ENCODE measurements at places on chromosomes 16 and 17. TPM values are rescaled to one million over a fixed set of nuclear protein-coding genes. Genes with fewer than 3 reads are reported as not detected.
A peak's percentile ranks its signal among the peaks of the same experiment; 100 is the strongest.

GRCh38 chr17:50072925-50073324, 17.0 kb downstream of the ITGA3 start:
- no peak overlapping the region for H3K27ac ChIP-seq
- peaks cover 10% of the 10 kb centered on the region for H3K27me3 ChIP-seq
- no peak for DNase-seq

- H3K27me3 ChIP-seq, result no peaks in the 10 kb centered on the region
- H3K36me3 ChIP-seq, result peaks cover 30% of the 10 kb centered on the region
- no peak overlapping the region for H3K27ac ChIP-seq
- H3K4me3 ChIP-seq, result no peak overlapping the region
These were observed 11.9 kb upstream of the DNASE1 start for GRCh38 chr16:3642397-3643094.

DNA sequence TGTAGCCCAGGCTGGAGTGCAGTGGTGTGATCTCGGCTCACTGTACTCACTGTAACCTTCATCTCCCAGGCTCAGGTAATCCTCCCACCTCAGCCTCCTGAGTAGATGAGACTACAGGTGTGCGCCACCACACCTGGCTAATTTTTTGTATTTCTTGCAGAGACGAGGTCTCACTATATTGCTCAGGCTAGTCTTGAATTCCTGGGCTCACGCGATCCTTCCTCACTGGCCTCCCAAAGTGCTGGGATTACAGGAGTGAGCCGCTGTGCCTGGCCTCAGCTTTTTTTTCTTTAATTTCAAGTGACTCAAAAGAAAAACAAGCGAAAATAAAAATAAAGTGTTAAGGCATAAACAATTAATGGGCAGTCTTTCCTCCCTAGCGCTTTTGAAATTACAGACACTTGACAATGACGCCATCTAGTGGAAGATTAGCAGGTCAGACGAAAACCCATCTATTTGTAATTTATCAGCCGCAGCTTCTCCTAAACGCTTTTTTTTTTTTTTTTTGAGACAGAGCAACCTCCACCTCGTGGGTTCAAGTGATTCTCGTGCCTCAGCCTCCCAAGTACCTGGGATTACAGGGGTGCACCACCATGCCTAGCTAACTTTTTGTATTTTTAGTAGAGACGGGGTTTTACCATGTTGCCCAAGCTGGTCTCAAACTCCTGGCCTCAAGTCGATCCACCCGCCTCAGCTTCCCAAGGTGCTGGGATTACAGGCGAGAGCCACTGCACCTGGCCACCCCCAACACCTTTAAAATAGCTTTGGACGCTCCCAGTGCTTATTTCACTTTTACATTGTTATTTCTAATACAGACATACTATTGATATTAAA, 28.1 kb upstream of the PECAM1 start:
- H3K27ac ChIP-seq, result no peak overlapping the region
- no peaks in the 10 kb centered on the region for H3K36me3 ChIP-seq
- H3K4me3 ChIP-seq, result no peak overlapping the region
- no peaks in the 10 kb centered on the region for H3K27me3 ChIP-seq
- H3K4me1 ChIP-seq, result peaks cover 2% of the 10 kb centered on the region

GRCh38 chr17:51487947-51488346, 227.6 kb downstream of the UTP18 start:
- no peak overlapping the region for H3K27ac ChIP-seq
- H3K27me3 ChIP-seq, result peaks cover 2% of the 10 kb centered on the region
- no peak for DNase-seq
- H3K36me3 ChIP-seq, result no peaks in the 10 kb centered on the region
- H3K4me1 ChIP-seq, result no peaks in the 10 kb centered on the region

DNA sequence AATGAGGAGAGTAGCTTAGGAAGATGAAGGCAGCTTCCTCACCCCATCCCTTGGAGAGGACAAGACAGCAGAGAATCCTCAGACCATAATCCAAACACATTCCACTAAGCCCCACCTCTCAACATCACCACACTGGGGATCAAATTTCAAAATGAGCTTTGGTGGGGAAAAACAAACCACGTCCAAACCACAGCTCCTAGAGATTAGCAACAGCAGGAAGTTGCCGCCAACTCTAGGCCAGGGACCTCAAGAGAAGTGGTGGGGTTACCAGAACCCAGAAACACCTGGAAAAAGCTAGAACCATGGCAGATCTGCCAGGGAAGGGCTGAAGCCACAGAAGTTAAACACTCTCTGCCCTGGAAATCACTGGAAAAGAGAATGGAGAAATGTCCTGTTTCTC, 571.6 kb downstream of the HS3ST4 start:
- no peaks in the 10 kb centered on the region for H3K36me3 ChIP-seq
- no peak overlapping the region for H3K27ac ChIP-seq
- H3K4me3 ChIP-seq, result no peak overlapping the region

DNA sequence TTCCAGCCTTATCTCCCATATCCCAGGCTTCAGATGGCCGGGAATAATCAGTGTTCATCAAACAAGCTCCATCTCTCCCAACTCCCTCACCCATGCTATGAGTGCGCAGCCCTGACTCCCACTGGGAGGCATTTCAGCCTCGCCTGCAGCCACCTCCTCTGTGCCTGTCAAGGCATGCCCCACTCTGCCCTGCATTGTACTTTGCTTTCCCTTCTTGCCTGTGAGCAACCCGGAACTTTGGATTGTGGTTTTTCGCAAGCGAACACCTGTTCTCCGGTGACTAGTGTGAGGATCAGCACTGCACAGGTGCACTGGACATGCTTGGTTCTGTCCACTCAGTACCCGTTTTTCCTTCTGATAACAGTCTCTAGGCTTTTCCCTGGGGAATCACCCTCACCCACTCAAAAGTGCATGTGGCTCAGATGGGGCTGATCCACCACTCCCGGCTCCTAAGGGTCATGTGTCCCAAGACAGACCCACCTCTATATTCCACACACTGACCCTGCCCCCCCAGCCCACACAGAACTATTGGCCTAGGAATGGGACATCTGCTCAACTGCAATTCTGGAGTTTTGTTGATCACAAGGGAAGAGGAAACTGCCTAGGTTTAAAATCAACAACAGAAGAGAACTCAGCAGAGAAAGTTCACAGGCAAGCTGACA, 9.1 kb downstream of the CHST6 start:
- H3K4me1 ChIP-seq, result no peaks in the 10 kb centered on the region
- DNase-seq, result no peak
- no peaks in the 10 kb centered on the region for H3K27me3 ChIP-seq

DNA sequence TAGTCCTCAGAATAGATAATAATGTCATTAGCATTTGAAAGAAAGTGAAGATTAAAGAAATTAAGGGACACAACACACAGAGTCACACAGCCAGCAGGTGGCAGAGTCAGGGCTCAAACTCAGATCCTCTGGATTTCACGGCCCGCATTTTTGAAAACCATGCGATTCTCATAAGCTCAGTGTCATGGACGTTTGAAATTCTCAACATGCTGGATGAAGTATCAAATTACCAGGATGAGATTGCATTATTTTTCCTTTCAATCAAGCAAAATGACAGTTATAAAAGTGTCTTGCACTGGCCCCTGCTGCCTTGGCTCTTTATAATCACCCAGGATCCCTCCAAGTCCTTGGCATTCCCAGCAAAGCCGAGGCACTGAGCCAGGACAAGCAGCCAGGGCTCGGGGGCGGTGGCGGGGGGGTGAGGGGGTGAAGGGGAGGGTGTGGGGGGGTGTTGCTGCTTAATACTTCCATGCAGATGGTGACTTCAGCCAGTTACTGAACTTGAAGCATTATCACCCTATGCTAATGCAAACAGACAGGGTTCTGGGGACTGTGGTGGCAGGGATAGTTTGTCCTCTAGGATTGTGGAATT, 6.6 kb upstream of the BMERB1 start:
- H3K4me1 ChIP-seq, result no peaks in the 10 kb centered on the region
- no peak overlapping the region for H3K27ac ChIP-seq
- H3K36me3 ChIP-seq, result no peaks in the 10 kb centered on the region
- H3K4me3 ChIP-seq, result no peak overlapping the region

GRCh38 chr16:64864232-64864809, 257.5 kb downstream of the CDH11 start:
- DNase-seq, result peak; percentile 90
- no peaks in the 10 kb centered on the region for H3K36me3 ChIP-seq
- peak overlapping the region; percentile 87 for H3K27ac ChIP-seq
- no peak overlapping the region for H3K4me3 ChIP-seq
- peaks cover 16% of the 10 kb centered on the region for H3K4me1 ChIP-seq

- H3K27me3 ChIP-seq, result no peaks in the 10 kb centered on the region
- H3K27ac ChIP-seq, result peak overlapping the region; percentile 51
- peaks cover 17% of the 10 kb centered on the region for H3K36me3 ChIP-seq
- no peak overlapping the region for H3K4me3 ChIP-seq
- peaks cover 21% of the 10 kb centered on the region for H3K4me1 ChIP-seq
These were observed 3.8 kb upstream of the NAT9 start for GRCh38 chr17:74779948-74780400.

DNA sequence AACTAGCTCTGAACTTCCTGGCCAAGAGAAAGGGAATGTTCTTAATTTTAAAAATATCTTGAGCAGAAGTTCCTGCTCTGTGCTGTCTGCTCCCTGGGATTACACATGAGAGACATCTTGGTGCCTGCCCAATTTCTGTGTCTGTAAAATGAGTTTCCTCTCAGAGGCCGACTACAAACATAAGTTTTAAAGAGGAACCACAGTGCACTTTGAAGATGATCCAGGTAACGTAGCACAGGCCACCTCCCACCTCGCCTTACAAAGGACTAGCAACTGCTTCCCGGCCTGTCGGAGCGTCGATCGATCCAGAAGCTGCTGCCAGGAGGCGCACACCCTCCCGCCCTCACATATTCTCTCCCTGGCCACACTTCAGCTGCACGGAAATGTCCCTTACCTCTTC, 55.0 kb upstream of the ATP2A3 start:
- H3K27ac ChIP-seq, result no peak overlapping the region
- H3K36me3 ChIP-seq, result peaks cover 86% of the 10 kb centered on the region
- peaks cover 7% of the 10 kb centered on the region for H3K4me1 ChIP-seq

DNA sequence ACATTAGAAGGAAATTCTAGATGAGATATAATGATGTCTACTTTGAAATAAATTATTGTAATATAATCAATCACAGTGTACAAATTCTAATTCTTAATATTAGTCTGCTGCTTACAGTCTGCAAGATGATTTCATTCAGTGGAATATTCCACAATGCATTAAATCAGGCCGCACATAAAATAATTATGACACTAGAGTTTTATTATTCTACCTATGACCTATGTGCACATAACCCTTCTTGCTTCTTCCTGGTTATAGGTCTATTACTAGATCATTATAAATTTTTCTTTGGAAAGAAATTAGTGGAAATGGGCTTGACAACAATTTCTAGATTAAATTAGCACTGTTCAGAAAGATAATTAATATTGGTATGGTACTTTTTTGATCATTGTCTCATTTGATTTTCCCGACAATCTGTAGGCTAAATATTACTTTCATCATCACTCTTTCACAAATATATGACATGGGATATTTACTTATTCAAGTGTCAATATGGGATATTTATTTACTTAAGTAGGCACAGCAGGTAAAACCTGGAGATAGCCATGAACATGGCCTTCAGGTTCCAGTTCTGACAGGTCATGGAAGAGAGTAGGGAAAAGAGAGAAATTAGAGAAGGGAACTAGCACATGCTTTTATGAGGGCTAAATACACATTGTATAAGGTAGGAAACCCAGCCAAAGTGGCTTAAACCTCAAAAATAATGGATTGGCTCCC, 476.4 kb downstream of the TOX3 start:
- peaks cover 2% of the 10 kb centered on the region for H3K4me1 ChIP-seq
- H3K27me3 ChIP-seq, result no peaks in the 10 kb centered on the region
- no peak for DNase-seq
- no peak overlapping the region for H3K4me3 ChIP-seq

- H3K27ac ChIP-seq, result peak overlapping the region; percentile 72
- H3K4me1 ChIP-seq, result peaks cover 29% of the 10 kb centered on the region
- H3K27me3 ChIP-seq, result no peaks in the 10 kb centered on the region
- peaks cover 56% of the 10 kb centered on the region for H3K36me3 ChIP-seq
These were observed 685 bp downstream of the FASN start for GRCh38 chr17:82097184-82097918.

GRCh38 chr17:72514891-72515290, 394.1 kb downstream of the SOX9 start:
- no peak overlapping the region for H3K4me3 ChIP-seq
- no peak overlapping the region for H3K27ac ChIP-seq
- H3K36me3 ChIP-seq, result no peaks in the 10 kb centered on the region
- peaks cover 10% of the 10 kb centered on the region for H3K27me3 ChIP-seq
- H3K4me1 ChIP-seq, result peaks cover 19% of the 10 kb centered on the region
- DNase-seq, result peak; percentile 69

GRCh38 chr16:83456934-83457333, 350.8 kb upstream of the HSBP1 start:
- no peak for DNase-seq
- no peaks in the 10 kb centered on the region for H3K36me3 ChIP-seq
- H3K4me1 ChIP-seq, result no peaks in the 10 kb centered on the region
- H3K27me3 ChIP-seq, result no peaks in the 10 kb centered on the region
- H3K27ac ChIP-seq, result no peak overlapping the region

DNA sequence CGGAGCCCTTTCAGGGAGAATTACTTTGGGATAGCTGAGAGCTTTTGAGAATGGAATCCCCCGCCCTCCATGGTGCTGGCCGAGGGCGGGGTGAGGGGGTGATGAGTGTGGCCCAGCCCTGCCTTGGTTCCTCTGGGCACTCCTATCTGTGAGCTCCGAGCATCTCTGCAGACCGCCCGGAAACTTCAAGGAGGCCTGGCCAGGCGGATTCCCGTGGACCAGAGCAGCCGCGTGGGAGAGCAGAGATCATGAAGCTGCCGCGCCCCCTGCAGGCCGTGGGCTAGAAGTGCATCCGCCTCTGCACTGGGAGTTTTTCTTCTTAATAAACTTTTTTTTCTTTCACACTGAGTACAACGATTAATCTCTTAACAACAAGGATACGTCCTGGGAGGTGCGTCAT, 392.9 kb upstream of the EEF2KMT start:
- H3K4me3 ChIP-seq, result no peak overlapping the region
- H3K36me3 ChIP-seq, result no peaks in the 10 kb centered on the region
- H3K27me3 ChIP-seq, result no peaks in the 10 kb centered on the region
- H3K4me1 ChIP-seq, result no peaks in the 10 kb centered on the region

GRCh38 chr16:30526137-30526822, at the start of gene ZNF768:
Gene ZNF768, minus strand, starts transcription at chr16:30526566. Its CDS starts 153 bp downstream, at chr16:30526413.
- peaks cover 33% of the 10 kb centered on the region for H3K4me1 ChIP-seq
- peak within 1 kb of the TSS; percentile 92 for H3K4me3 ChIP-seq
- peaks cover 25% of the 10 kb centered on the region for H3K36me3 ChIP-seq
- no peaks in the 10 kb centered on the region for H3K27me3 ChIP-seq
- peak within 1 kb of the TSS; percentile 100 for H3K27ac ChIP-seq
- DNase-seq, result peak; percentile 46

GRCh38 chr17:38870259-38871165, 654 bp downstream of the LASP1 start:
- peak overlapping the region; percentile 100 for H3K4me3 ChIP-seq
- peaks cover 53% of the 10 kb centered on the region for H3K4me1 ChIP-seq
- DNase-seq, result peak; percentile 92
- peaks cover 11% of the 10 kb centered on the region for H3K36me3 ChIP-seq
- no peaks in the 10 kb centered on the region for H3K27me3 ChIP-seq
- H3K27ac ChIP-seq, result peak overlapping the region; percentile 96

- H3K4me1 ChIP-seq, result no peaks in the 10 kb centered on the region
- H3K27ac ChIP-seq, result no peak overlapping the region
- no peaks in the 10 kb centered on the region for H3K27me3 ChIP-seq
- no peak for DNase-seq
These were observed 16.9 kb downstream of the PRSS27 start for GRCh38 chr16:2702871-2703745.

Gene TBC1D3H
- not detected for total RNA-seq

Gene SRL
- 365 TPM for total RNA-seq

Gene ZG16
- total RNA-seq, result not detected

Gene DNAH3
- 0.13 TPM for total RNA-seq

Measured in muscle of leg (tissue), 16 donors.